ENCODE measurements at places on chromosomes 4 and X.

- no peak for DNase-seq
Measured at GRCh38 chr4:137640156-137640837, 108.0 kb upstream of the PCDH18 start.

DNA sequence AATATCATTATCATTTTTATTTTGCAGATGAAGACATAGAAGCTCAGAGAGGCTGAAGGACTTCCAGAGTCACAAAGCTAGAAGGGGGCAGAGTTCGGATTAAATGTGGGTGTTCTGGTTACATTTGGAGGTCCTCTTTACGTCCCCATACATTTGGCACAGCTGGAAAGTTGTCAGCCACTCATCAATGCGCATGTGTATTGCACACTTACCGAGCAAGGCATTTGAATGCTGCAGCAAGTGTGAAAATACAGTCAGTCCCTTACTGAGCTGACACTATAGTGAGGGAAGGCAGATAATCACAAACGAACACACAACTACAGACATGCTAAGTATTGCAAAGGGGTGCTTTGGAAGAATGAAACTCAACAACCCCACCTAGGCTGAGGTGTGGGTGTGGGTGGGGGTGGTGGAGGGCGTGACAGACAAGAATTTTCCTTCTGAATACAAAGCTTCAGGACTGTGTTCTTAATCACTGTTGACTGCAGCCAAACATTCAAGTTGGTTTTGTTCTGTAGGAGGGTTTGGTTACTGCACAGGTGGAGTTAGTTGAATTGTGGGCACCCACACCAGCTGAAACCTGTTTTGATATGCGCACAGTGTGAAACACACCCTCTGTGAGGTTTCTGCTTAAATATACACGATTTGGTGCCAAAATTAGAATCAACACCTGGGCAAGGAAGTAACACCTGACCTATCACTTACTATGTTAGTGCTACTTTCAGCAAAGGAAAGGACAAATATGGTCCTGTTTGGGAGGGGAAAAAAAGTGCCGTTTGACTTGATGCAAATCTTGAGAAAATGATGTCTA lies 72.4 kb downstream of the COQ2 start:
- no peak for DNase-seq

DNA sequence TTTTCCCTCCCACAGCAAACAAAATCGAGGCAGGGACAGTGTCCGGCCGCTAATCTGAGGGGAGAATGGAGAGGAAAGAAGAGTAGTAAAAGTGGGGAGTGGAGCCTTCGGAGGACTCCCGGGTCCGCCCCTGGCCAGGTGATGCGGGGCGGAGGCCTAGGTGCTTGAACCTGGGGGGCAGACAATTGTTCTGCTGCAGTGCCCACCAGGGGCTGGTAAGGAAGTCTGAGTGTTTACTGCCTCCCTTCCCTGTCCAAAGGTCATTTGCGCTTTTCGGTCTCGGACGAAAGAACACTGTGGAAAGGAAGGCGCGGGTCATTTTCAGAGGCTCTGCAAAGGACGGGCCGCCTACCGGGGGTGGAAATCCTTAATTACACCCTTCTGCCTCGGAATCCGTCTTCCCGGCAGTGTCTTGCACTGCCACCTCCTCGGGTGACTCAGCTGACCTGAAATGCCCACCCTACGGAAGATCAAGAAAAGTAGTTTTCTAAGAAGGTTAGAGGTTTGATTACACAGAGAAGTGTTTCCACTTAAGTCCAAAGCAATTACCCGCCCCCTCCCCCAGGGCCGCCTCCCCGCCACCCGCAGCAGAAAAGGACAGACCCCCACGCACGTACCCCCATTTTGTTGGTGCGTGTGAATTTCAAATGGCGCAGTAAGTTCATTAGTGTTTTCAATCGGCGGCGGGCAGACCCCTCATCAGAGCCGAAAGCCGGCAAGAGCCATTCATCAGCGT lies 99.9 kb upstream of the TENM3 start:
- no peak for DNase-seq

DNA sequence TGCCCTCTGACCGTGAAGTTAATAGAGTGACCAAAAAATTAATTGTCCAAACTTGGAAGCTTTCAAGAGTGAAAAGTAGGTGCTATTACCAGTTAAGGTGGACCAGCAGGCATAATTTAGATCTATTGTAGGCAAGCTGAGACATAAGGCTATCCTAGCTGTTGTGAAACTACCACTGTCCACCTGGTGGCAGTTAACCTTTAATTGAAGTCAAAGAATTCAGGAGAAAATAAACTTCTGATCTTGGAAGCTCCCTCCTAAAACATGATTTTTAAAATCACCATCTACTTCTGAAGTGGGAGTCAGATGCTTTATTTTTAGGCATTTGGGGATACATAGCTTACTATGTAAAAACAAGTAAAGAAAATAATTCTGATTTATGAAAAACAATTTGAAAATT lies 636.3 kb upstream of the HTR2C start:
- no peak for DNase-seq

DNA sequence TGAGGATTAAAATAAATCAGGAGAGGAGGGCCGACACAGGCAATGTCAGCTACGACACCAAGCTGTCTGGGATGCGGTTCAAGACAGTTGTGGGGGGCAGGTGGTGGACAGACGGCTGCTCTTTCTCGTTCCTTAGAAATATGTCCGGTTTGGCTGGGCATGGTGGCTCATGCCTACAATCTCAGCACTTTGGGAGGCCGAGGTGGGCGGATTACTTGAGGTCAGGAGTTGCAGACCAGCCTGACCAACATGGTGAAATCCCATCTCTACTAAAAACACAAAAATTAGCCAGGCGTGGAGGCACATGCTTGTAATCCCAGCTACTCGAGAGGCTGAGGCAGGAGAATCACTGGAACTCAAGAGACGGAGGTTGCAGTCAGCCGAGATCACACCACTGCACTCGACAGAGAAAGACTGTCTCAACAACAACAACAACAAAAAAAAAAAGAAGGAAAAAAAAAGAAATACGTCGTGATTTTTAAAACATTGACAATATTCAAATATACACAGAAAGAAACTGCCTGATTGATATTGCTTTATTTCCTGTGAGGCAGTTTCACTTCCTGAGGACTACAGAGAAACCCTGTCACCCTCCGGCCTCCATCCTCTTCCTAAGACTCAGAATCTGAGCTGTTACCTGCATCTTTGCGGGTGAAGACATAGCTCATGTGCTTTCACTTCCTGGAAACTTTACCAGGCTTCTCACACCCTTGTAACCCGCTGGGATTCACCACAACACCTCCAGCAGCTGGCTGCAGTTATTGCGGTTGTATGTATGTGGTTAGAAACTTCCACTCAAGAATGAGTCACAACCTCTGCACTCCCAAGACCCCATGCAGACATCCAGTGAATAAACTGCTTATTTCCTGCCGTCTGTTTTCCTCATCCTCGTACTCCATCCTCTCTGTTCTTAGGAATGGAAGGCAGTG lies 63.8 kb upstream of the STS start:
- peak; percentile 23 for DNase-seq

GRCh38 chr4:124804041-124804440 lies 91.5 kb upstream of the ANKRD50 start:
- DNase-seq = no peak

DNA sequence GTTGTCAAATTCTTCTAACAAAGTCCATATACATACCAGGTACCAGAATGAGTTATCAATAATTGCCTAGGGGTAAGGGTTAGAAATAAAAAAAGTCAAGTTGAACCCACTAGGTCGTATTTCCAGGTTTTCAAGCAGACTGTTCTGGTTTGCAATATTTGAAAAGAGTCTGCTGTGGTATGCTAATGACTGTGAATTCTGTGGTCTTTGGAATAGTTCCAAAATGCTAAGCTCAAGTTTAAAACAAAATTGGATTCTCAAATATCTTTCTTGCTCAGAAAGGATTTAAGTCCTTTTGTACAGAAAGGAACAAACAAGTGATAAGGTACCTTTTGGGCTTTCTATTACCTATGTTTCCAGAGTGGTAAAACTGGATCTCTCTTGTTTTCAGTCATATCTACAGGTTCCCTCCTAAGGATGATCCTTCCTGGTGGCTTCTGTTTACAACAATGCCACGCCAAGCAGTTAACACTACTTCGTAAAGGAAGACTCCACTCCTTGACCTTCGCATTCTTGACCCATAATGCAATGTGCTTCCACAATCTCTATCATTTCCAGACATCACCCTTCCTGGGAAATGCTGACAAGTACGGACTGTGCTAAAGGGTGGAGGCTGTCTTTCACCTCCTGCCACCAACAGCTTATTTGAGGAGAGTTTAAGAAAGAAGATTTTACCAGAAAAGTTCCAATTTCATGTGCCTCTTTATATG lies 531.7 kb upstream of the FTHL17 start:
- DNase-seq = no peak

DNA sequence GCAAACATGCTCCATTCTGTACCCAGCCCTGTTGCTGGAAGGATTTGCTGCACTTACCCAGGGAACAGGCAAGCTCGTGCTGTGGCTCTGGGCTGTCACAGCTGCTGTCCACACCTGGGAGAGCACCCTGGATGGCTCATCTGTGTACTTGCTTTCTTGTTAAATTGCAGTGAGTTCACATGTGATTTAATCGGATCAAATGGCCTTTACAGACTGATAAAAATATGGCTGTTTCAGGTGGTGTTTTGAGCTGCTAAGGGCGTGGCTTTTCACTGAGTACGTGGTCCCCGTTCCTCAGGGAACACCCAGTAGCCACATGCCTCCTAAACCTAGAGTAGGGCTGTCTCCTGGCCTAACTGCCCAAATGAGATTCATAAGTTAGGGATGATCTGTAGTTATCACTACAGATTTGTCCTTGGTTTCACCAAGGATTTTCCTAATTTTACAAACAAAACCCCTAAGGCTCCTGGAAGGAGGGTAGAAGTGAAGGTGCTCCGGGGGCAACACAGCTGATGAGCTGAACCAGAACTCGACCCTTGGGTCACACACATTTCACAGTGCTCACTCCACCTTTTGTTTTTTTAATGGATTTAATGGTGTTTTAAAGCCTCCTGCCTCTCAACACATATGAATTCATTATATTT lies 13.7 kb downstream of the KLKB1 start:
- DNase-seq = no peak

- DNase-seq = no peak
Measured at GRCh38 chr4:6032249-6033244, 14.3 kb upstream of the C4orf50 start.

GRCh38 chr4:87078987-87079486 lies 141.4 kb downstream of the KLHL8 start:
- no peak for DNase-seq

DNA sequence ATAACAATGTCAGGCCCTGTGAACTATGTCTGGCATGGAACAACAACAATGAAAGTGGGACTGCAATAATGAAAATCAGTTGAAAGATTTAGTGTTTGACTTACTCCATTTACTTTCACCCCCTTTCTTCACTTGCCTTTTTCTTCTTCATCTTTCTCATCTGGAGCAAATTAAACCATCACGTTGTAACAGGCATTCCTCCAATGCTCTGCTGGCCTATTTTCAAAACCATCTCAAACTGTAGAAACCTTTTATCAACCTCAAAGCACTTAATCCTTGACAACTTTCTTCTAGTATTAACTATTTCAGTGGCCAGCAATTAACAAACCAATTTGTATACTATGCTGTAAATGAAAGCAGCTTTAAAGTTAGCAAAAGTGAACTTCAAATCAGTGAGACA lies 8.3 kb downstream of the KLHL13 start:
- no peak for DNase-seq

GRCh38 chr4:10079912-10080588 lies 36.5 kb downstream of the WDR1 start:
- no peak for DNase-seq

DNA sequence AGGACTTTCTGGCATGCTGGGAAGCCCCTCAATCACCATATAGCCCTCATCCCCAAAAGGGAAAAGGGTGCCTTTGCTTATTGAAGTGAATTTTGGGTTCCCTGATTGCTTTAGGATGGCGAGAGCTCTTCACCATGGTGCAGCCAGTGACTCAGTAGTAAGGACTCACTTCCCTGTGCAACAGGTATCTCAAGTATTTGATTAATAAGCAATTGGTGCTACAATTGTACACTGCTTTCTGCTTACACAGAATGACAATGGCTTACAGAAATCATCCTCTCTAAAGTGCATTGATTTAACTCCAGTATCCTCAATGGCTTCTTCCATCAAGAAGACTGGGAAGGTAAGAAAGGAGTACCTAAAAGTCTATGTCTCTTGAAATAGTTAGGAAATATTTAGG lies 143.7 kb upstream of the SMIM10 start:
- DNase-seq = no peak

DNA sequence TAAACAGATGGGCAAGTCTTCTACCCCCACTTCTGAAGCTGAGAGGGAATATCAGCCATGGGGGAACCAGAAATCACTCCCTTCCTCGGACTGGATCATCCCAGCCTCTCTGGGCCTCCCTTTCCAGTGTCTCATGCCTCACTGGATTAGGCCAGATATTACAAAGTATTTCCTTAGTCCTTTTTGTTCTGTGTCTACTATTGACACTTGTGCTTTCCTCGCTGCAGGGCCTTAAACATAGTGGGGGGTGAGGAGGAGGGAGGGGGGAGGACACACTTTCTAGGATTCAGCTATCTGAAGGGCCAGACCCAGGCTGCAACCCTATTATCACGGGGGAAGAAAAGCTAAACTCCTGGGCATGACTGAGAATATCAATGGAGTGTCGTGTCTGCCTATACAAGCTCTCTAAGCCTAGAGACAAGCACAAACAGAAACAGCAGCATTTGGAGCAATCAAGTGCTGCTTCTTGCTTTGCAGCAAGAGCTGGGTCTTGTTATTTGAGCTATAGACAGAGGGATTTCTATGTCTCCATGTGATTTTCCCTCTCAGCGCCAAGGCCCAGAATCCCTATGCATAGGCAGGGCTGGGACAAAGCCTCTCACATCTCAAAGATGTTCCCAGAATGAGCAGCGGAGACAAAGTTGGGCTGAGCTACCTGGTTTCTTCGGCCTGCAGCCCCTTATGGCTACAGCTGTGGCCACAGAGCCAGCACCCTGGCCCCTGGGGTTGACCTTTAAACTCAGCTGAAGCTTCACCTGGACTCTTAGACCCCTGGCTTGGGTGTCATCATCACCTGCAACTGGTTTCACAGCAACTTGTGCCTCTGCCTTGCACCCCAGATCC lies 20.2 kb downstream of the PJA1 start:
- no peak for DNase-seq

- peak; percentile 0 for DNase-seq
Measured at GRCh38 chrX:19195243-19195610, 73.0 kb upstream of the ADGRG2 start.

DNA sequence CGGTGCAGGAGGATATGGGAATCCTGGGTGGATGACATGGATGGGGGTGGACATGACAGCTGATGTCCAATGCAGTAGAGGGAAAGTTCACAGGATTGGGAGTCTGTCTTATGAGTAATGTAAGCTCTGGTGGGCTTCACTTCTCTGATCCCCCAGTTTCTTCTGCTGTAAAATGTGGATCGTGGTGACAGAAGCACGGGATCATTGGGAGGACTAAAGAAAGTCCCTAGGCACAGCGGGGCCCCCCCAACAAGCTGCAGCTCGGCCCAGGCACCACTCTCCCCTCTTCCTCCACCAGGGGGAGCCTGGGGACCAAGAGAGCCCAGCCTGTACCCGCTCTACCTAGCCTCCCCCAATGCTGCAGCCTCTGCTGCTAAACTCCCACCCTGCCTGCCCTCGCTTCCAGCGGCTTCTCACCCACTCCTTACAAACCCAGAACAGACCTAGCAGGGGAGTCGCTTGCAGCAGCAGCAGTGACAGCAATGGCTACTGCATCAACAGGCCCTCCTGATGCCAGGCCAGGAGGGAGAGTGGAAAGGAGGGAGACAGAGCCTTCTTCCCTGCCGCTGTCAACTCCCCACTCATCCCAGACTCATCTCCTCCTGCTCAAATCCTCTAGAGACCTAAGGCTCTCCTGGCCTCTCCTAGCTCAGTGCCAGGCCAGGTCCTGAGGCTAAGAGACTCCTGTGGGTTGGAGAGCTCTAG lies 36.1 kb upstream of the IQSEC2 start:
- DNase-seq = peak; percentile 43

GRCh38 chrX:2811271-2811670 lies 17.5 kb upstream of the GYG2 start:
- DNase-seq = no peak

Measured in stimulated activated CD8-positive, alpha-beta memory T cell treated with anti-CD3 and anti-CD28 coated beads, Interleukin-2, amount 100 ng/mL, for 48 hours (primary cell).